ENCODE measurements at places on chromosomes 3 and 15.

DNA sequence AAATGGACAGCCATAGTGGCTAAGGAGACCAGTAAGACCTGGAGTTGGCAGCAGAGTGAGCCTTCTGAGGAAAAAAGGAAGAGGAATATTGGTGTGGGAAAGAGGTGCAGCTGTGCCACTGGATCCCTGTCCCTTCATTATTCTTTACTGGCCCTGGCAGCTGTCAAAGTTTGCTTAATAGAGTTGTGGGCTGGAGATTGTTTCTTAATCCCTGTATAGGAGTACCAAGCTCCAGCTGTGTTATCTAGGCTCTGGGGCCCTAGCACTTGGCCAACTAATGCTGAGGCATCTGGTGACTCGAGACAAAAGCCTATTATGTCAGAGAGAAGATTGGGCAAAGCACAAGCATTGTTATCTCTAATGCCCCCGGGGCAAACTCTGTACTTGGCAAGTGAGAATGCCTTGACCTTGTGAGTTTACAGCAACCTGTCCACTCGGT lies 61.4 kb downstream of the ZNF609 start:
- peak; percentile 94 for DNase-seq

DNA sequence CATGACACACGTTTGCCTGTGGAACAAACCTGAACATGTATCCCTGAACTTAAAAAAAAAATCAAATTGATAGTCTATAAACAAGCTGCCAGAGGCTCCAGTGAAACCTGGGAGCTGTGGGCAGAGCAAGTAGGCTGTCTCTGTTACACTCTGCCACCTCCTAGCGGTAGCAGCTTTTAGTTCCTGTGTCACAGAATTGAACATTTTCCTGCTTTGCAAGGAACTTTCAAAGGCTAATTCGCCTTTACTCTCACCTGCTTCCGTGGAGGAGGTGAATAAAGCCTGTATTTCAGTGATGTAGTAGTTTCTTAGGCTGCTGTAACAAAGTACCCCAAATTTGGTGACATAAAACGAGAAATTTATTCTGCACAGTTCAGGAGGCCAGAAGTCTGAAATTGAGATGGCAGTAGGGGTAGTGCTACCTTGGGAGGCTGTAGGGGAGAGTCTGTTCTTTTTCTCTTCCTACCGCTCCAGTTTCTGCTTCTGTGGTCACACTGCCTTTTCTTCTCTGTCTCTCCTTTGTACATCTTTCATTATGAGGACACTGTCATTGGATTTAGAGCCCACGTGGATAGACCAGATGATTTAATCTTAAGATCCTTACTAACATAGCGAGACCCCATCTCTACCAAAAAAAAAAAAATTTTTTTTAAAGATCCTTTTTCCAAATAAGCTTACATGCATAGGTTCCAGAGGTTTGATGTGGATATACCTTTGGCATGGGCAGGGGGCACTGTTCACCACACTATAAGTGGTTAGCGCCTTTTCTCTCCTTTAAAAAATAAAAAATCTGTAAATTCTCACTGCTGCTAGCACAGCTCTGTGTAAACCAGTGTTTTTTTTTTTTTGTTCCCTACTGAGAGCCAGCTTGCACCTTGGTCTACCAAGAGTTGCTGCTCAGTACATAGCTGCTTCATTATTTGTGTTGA lies 25.3 kb downstream of the FBXO22 start:
- DNase-seq, result peak; percentile 67

GRCh38 chr3:70261283-70261682 lies 51.2 kb downstream of the MDFIC2 start:
- DNase-seq, result no peak

DNA sequence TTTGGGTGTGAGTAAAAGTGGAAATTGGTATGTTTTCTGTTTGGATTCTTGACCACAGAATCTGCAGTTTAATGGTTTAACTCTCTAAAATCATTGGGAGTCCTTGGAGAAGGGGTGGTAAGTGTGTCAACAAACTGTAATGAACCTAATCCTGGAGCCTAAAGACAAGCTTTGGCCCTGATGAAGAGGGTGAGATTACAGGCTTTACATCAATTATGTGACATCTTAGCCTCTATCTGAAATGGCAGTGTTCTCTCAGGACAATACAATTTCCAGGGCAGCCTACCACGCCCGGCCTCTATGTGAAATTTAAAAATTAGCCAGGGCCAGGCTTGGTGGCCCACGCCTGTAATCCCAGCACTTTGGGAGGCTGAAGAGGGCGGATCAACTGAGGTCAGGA lies 4.3 kb upstream of the PKM start:
- DNase-seq, result no peak

- peak; percentile 12 for DNase-seq
These were observed 20.6 kb upstream of the RFTN1 start for GRCh38 chr3:16533928-16534574.

- DNase-seq, result no peak
These were observed 366.4 kb upstream of the TRIM42 start for GRCh38 chr3:140311428-140311827.

GRCh38 chr3:197354568-197355001 lies 56.2 kb upstream of the DLG1 start:
- DNase-seq, result no peak

- DNase-seq, result no peak
These were observed 37.8 kb upstream of the HRH1 start for GRCh38 chr3:11116336-11117059.

- DNase-seq, result no peak
These were observed 26.5 kb downstream of the DAPK2 start for GRCh38 chr15:64019764-64020163.

DNA sequence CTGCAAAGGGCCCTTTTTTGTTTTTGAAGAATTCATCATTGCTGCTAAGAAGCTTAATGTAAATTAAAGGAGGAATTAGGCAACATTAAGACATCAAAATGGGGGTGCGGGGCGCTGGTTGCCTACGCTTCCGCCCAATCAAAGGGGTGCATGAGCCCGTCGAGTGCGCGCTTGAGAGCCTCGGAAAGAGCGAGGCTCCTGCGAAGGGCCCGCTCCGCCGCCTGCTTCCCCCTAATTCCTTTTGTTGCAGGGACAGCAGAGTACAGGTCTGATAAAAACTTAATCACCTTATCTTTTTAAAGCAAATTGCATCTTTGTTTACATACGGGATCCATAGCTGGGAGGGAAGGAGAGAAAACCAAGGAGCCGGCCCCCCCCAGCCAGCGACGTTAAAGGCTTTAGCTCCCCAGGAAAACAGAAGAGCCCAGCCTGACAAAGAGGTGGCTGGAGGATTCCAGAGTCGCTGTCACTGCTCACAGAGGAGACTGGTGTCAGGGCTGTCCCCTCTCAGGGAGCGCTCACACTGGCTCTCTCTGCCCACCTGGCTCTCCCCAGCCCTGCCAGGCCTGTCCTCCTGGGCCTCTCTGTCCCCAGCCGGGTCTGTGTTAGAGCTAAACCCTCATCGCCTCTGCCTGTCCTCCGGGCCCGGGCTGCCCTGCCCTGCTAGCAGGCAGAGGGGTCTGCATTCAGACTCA lies 67.3 kb downstream of the DNAJB8 start:
- DNase-seq, result no peak

- no peak for DNase-seq
These were observed 37.9 kb downstream of the PPCDC start for GRCh38 chr15:75061272-75061671.

GRCh38 chr3:87350367-87351199 lies 74.2 kb upstream of the POU1F1 start:
- peak; percentile 66 for DNase-seq

DNA sequence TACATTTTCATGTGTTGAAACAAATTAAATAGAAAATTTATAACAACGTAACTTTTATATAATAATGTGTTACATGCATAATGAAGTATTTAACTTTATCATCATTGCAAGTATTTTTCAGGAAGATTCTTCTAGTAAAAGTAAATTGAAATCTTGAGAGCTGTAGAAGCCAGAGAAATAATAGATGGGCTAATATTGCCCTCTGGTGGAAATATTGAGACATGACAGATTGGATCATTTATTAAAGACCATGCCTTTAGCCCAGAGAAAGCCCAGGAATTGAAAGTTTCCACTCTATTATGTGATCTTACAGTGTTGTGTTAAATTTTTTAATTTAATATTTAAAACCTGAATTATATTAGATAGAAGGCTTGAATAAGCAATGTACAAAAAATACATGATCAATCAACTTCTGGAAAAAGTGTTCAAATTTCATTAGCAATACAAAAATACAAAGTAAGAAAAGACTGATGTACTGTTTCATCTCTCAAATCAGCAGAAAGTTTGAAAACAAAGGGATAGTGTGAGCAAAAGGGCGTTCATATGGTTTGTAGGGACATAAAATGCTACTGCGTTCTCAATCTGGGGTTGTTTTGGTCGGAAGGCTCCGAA lies 52.7 kb upstream of the SPTSSB start:
- peak; percentile 64 for DNase-seq

DNA sequence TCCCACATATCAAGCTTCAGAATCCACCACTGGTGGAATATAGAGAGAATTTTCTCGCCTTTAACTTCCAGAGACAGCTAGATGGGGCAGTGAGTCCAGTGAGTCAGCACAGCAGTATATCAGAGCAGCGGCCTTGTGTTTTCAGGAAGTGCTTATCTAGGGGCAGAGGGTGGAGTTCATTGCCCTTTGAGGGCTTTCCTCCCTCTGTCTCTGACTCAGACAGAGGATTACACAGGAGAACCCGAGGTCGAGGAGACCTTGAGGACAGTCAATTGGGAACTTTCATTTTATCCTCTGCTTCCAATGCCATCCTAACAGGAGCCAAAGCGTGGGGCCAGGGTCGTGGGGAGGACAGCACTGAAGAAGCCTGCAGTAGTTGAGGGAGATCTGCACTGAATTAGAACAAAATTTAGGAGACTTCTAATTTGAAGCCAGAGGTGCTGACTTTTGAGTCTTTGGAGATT lies 109.6 kb upstream of the UMPS start:
- DNase-seq, result peak; percentile 52

DNA sequence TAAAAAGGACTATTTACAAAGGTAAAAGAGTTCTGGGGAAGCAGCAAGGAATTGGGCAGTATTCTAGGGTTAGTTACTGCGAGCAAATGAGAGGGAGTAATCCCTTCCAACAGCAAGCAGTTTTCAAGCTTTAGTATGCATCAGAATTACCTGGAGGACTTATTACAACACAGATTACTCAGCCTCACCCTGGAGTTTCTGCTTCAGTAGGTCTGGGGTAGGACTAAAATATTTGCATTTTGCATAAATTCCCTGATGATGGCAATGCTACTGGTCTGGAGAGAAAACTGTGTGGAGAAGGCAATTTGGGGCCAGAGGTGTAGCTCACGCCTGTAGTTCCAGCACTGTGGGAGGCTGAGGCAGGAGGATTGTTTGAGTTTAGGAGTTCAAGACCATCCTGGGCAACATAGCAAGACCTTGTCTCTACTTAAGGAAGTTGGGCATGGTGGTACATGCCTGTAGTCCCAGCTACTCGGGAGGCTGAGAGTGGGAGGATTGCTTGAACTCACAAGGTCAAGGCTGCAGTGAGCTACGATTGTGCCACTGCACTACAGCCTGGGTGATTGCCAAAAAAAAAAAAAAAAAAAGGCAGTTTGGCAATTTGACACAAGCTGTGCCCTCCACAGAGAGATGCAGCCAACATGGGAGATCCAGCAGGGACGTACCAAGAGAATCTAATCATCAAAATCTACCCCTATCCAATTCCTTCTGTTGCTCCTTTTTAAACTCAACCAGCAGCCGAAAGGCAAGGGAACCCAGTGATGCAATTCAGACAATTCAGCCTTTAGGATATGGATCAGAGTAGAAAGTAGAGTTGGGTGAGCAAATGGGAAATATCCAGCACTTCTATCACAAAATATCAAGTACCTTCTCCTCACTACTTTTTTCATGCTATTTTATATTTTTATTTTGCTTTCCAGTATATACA lies 27.1 kb upstream of the AP4E1 start:
- DNase-seq, result peak; percentile 79

- no peak for DNase-seq
These were observed 701 bp downstream of the OSBPL11 start for GRCh38 chr3:125594581-125595011.

GRCh38 chr3:170966495-170966894 lies 58.1 kb upstream of the EIF5A2 start:
- DNase-seq, result no peak

DNA sequence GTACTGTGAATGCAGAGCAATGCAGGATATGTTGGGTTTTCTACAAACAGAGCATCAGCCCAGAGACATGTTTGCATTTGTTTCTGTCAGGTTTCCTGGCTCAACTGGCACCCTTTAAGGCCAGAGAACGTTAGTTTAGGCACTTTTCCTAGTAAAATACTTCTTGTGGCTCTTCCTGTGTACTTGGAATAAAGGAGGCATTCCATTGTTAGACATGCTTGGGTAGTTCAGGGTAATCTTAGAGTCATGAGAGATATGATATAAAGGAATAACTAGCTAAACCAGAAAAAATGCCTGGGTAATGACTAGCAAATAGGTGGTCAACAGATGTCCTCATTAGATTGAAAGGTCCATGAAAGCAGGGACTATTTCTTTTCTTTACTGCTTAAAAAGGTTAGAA lies 60.4 kb upstream of the RBM5 start:
- DNase-seq, result no peak

- no peak for DNase-seq
These were observed 45.7 kb downstream of the MORC1 start for GRCh38 chr3:109072194-109072593.

DNA sequence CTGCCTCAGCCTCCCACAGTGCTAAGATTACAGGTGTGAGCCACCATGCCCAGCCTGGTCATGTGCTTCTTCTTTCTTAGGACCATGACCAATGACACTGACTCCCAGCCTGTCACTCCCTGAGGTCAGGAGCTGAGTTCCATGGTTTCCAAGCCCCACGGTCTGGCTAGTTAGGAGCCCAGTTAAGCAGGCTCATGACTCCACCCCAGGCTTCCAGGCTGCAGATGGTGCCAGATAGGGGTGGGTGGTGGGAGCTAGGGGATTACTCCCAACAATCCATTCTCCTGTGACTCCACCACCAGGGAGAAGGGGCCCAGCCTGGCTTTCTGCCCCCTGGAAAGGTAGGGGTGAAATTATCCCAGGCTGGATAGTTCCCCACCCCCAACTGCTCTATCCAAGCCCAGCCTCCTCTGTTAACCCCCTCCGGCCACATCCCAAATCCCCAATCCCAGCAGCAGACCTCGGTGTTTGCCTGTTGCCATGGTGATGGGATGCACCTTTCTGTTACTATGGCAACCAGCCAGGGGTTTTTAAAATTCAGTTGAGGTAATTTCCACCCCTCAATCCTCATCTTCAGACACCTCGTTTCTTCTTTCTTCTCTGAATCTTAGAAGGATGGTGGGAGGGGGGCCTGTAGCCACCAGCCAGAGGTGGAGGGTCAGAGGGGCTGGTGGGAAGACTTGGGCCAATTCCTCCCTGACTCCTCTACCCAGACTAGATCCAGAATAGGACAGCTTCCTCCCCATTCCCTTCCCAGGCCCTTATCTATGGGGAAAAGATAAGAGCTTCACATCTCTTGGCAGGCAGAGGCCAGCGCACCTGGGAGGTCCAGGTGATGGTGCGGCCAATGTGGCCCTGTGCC lies 22.5 kb upstream of the SEMA3F start:
- no peak for DNase-seq

DNA sequence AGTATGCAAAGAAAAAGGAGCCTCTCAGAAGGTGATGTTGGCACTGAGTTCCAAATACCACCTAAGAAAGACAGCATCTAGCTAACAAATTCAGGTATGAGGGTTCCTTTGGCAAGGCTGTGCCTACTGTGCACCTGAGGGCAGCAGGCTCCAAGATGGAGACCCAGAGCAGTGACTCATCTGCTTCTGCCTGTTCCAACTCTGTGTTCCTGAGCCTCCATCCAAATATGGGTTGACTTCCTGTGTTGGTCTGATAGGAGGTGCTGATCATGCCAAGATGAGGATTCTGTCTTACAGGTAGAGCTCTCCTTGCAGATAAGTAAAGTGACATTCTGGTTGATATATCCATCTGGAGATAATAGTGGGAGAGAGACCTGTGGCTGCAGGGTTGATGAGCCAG lies 26.0 kb downstream of the SV2B start:
- peak; percentile 43 for DNase-seq
